Activated CD4-positive, alpha-beta T cell treated with anti-CD3 and anti-CD28 coated beads, Interleukin-2, amount 10 ng/mL, durations not matched to agents 24 days and 14 days (primary cell): ENCODE measurements at places on chromosomes 13 and 19. TPM values are rescaled to one million over a fixed set of nuclear protein-coding genes. Genes with fewer than 3 reads are reported as not detected.

TEX26 gene
- total RNA-seq: not detected in 2 replicates

C1QTNF9 gene
- total RNA-seq: 0.09 TPM in 1 of 2 replicates, not detected in the other

CARM1 gene
- 92.4 and 93.7 TPM in 2 replicates for total RNA-seq

PABPC3 gene
- 0.43 and 0.54 TPM in 2 replicates for total RNA-seq

GRCh38 chr19:1189419-1189818 is 15.4 kb upstream of the SBNO2 start:
- peak; percentile 85 for DNase-seq

DNA sequence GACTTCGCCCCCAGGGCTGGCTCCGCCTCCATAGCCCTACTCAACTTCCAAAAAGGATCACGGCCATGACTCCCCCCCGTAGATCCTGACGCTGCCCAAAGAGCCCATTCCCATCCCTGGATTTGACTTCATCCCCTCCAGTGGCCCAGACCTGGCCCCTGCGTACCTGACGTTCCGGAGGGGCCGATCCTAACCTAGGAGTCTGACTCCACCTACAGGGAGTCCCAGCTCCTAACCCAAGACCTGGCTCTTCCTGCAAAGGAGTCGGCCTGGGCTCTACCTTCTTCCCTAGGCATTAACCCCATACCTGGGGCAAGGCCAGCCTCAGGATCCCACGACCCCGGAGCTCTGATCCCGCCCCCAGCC is 10.8 kb downstream of the STAP2 start:
- no peak for DNase-seq

GRCh38 chr19:50465986-50466705 is 10.2 kb upstream of the EMC10 start:
- no peak for DNase-seq

- DNase-seq: no peak
These were observed 20.0 kb downstream of the MAN2B1 start for GRCh38 chr19:12646551-12646950.

GRCh38 chr13:29704648-29705047 is 109.2 kb upstream of the SLC7A1 start:
- no peak for DNase-seq

GRCh38 chr13:21324803-21325202 is 134.3 kb downstream of the ZDHHC20 start:
- DNase-seq: no peak

GRCh38 chr13:80782441-80782840 is 441.5 kb upstream of the SPRY2 start:
- DNase-seq: no peak
